Urothelium cell line (cell line): ENCODE measurements at places on chromosomes 11 and 22.
A peak's percentile ranks its signal among the peaks of the same experiment; 100 is the strongest.

- no peak for DNase-seq
Measured at GRCh38 chr11:124470561-124471227, 25.2 kb upstream of the OR8B8 start.

- no peak for DNase-seq
Measured at GRCh38 chr22:41848468-41848867, 15.6 kb downstream of the SREBF2 start.

- no peak for DNase-seq
Measured at GRCh38 chr11:72704028-72704782, 30.0 kb upstream of the PDE2A start.

DNA sequence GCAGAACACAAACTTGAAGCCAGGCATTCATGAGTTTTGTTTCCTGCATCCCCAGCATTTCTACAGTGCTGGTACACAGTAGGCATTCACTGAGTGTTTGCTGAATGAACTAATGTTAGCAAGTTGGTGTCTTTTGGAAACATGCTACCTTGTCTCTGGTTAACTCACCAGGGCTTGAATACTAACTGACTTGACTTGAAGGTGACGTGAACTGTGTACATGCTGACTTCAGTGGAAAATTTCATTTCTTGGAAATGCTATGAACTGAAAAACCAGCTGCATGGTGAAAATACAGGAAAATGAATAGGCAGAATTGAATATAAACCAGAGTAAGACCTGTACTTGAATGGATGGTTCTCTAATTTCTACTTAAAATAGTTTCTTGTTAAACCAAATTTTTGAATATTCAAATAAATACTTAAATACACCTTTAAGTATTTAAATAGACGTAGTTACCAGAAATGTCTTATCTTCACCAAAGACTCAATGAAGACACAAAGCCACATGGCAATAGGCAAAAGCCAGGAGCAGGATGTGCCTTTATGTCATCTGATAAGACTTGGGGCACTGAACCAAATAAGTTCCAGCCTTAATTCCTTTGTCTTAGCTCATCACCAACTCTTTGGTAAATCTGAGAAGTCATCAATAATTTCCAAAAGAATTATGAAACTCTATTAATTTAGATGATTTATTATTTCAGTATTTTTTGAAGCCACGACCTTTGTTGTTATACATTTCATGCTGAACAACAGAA lies 39.7 kb upstream of the POU2AF2 start:
- no peak for DNase-seq

GRCh38 chr11:3138178-3139085 lies 26.7 kb downstream of the OSBPL5 start:
- DNase-seq, result no peak

DNA sequence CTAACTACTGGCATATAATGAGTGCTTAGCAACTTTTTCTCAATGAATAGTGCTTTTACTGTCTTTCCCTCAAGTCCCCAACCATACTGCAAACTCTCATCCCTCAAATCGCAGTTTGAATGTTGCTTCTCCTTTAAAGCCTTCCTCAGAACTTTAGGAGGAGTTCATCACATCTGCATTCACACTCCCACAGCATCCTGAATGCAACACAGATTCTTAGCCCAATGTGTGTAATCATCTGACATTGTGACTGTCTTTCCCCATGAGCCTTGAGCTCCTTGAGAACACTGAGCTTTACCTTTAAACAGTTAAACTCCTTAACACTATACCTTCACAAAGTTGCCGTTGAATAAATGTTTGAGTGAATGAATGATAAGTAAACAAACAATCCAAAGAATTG lies 81.7 kb upstream of the FAM181B start:
- no peak for DNase-seq

GRCh38 chr11:63939397-63939891 lies 642 bp downstream of the NAA40 start:
- DNase-seq, result no peak

GRCh38 chr11:17098038-17098437 lies 20.6 kb upstream of the RPS13 start:
- no peak for DNase-seq

DNA sequence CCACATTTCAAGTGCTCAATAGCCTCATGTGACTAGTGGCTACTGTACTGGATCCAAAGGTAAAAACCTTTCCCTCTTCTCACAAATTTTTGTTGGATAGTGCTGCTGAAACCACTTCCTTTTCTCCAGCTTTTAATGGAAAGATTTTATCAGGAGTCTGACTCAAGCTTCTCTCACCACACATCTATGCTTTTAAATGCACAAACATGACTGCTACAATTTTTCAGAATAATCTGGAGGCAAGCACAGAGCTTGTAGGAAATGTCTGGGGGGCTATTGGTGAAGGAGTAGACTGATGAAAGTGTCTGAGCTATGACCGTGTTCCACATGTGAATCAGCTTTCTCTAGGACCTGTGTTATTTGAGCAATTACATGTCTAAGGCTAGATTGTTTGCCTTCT lies 101.1 kb upstream of the FAT3 start:
- DNase-seq, result peak; percentile 19

GRCh38 chr22:50318698-50319411 lies 8.0 kb downstream of the DENND6B start:
- DNase-seq, result no peak

DNA sequence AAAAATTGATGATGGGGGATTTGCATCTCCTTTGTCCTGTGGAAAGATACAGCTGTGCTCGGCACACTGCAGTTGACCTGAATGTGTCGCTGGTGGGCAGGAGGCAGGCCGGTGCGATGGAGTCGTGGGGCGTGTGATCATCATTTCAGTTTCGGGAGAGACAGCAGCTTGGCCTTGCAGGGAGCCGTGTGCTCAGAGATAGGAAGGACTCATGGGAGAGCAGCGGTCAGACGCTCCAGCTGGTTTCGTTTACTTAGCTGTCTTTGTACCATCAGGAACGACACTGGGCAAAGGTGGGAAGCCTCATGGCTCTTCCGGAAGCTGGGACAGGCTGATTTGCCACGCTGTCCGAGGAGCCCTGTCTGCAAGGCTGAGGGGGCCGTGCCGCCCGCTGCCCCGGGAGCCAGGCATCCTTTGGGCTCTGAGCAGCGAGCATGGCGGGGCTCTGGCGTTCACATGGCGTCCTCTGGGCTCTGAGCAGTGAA lies 32.7 kb downstream of the GRAMD4 start:
- no peak for DNase-seq

- no peak for DNase-seq
Measured at GRCh38 chr11:67494371-67495233, 10.6 kb downstream of the PITPNM1 start.
